ENCODE measurements at places on chromosomes 11 and 22.

GRCh38 chr11:96200243-96200642 is 142.8 kb downstream of the MAML2 start:
- DNase-seq: no peak

DNA sequence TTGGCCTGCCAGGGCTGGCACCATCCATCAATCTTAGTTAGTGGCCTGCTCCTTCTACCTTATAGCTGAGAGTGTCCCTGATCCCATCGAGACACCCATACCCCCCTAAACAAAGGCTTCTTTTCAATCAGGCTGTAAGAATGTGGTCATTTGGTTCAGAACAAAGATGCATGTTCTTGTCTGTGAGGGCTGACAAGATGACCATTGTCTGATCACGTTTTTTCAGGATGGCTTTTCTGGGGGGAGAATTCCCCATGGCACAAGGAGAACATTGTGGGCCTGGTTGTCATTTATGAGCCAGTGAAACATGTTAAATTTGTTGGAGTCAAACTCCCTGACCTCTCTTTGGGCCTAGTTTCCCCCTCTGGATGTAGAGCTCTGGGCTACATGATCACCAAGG is 160.4 kb downstream of the INSC start:
- DNase-seq: no peak

GRCh38 chr11:95563859-95564258 is 225.7 kb downstream of the FAM76B start:
- no peak for DNase-seq

DNA sequence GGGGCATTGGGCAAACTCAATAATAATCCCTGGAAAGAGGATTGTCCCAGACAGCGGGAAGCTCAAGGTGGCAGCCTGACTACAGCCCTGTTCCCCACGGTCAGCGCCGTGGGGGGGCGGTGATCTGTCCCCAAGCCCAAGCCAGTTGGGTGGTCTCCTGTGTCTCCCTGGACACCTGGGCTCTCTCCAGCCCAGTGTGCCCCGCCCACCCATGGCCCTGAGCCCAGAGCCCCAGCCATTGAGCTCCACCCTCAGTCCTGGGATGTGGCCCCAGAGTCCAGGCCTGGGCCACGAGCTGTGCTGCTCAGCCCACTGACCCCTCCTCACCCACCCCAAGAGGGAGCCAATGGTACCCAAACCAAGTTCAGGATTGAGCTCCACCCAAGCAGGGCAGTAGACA is 27.9 kb upstream of the PDE2A start:
- DNase-seq: no peak

DNA sequence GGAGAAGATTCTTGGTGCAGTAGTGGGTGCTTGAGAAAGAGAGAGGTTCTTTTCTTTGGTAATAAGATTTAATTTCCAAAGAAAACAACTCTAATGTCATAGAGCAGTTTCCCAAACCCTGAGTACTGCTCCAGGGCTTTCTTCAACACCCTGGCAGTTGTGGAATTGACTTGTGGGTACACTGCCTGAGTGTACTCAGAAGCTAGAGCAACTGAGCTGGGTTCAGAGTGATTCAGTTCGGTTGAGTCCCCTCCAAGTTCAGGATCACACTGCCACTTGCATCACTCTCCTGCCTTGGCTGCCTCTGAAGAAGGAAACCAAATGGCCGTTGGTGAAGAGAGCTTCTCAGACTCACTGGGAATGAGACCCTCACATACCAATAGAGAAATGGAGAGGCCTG is 5.3 kb downstream of the DMC1 start:
- DNase-seq: no peak

- DNase-seq: no peak
Observed at GRCh38 chr11:117179048-117179999, 781 bp downstream of the SIDT2 start.

GRCh38 chr11:63371396-63371795 is 1.8 kb downstream of the SLC22A9 start:
- no peak for DNase-seq

GRCh38 chr22:22932512-22932941 is 44.9 kb downstream of the IGLL5 start:
- no peak for DNase-seq

GRCh38 chr11:83057721-83058120 is 14.0 kb downstream of the RAB30 start:
- no peak for DNase-seq

DNA sequence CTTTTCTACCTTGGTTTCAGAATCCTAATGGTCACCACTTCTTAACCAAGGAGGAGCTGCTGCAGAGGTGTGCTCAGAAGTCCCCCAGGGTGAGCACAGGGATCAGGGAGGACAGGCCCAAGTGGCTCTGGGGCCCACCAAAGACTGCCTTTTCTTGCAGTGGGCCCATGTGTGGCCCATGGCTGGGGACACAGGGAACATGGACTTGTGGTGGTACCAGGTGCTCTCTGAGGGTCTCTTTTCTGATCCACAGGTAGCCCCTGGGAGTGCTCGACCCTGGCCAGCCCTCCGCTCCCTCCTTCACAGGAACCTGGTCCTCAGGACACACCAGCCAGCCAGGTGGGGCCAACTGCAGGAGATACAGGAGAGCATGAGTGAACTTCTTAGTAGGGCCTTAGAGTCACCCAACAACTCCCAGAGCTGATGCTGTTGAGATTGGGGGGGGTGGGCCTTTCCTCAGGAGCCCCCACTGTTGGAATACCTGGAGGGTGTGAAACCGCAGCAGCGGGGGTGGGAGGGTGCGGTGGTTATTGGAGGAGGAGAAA is 2.0 kb downstream of the MUS81 start:
- DNase-seq: no peak

DNA sequence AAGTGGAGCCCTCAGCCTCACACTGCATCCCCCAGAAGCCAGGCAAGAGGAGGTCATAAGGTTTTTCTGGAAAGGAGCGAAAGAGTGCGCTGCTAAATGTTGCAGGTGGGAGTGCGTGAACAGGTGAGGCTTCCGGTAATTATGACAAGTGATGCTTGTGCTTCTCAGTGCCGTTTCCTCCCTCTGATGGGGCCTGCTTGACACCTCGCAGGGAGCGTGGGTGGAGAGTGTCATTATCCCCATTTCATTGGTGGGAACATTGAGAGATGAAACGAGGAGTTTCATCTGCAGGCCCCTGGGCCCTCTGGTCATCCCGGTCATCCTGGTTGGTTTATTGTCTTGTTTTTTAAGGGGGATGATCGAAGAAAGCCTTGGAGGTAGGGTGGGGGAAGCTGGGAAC is 57.5 kb downstream of the BCR start:
- DNase-seq: no peak

- no peak for DNase-seq
Observed at GRCh38 chr11:39236916-39237315, 2222.5 kb downstream of the LRRC4C start.

DNA sequence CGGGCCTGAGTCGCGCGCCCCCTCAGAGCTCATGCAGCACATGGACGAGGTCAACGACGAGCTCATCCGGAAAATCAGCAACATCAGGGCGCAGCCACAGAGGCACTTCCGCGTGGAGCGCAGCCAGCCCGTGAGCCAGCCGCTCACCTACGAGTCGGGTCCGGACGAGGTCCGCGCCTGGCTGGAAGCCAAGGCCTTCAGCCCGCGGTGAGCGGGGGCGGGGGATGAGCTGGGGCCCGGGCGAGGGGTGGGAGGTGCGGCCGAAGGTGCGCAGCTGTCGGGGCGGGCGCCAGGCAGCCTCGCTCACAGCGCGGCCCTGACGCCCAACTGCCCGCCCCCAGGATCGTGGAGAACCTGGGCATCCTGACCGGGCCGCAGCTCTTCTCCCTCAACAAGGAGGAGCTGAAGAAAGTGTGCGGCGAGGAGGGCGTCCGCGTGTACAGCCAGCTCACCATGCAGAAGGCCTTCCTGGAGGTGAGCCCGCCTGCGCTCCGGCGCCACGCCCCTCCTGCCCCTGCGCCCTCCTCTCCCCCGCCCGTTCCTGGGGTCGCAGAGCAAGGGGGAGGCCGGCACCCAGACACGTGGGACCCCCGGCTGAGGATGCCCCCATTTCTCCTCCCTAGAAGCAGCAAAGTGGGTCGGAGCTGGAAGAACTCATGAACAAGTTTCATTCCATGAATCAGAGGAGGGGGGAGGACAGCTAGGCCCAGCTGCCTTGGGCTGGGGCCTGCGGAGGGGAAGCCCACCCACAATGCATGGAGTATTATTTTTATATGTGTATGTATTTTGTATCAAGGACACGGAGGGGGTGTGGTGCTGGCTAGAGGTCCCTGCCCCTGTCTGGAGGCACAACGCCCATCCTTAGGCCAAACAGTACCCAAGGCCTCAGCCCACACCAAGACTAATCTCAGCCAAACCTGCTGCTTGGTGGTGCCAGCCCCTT is 20.5 kb downstream of the EPS8L2 start:
- no peak for DNase-seq

- no peak for DNase-seq
Observed at GRCh38 chr11:92643827-92644226, 325.6 kb upstream of the MTNR1B start.

GRCh38 chr11:117458275-117459122 is 130.8 kb downstream of the CEP164 start:
- no peak for DNase-seq

GRCh38 chr22:41505511-41506220 is 36.7 kb downstream of the ACO2 start:
- DNase-seq: no peak

- DNase-seq: no peak
Observed at GRCh38 chr11:112590764-112591163, 330.1 kb upstream of the PLET1 start.

DNA sequence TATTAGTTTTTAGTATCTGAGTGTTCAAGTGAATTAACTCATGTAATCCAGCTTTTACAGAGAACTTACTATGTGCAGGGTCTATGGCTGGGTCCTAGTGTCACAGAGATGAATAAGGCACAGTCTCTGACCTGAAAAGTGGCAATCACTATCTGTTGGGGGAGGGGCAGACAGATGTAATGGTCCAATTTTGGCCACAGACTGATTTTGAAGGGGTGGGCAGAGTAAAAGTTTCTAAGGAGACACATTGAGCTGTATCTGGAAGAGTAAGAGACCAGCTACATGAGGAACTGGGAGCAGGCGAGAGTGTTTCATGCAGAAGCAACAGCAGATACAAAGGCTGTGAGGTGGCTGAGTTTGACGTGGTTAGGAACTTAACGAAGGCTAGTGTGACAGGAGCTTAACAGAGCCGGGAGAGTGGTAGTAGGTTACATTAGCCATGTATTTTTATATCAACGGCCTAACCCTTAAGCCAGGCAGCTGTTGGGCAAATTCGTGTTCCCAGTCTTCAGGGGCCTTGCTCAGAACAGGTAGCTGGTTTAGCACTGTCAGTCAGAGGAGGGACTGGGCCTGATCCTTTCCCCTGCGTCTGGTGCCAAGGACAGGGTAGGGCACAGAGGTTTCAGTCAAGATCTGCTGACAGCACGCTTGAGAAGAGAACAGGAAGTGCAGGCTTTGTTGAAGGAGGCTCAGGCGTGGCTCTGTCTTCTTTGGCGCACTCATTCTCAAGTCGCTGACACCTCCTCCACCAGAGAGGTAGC is 1.4 kb upstream of the STIM1 start:
- DNase-seq: no peak

Measured in renal cortex interstitium (tissue), 15 donors.